ENCODE measurements at places on chromosomes 5 and 9.

GRCh38 chr5:135724617-135725016, 109.8 kb upstream of the SLC25A48 start:
- no peak for DNase-seq

DNA sequence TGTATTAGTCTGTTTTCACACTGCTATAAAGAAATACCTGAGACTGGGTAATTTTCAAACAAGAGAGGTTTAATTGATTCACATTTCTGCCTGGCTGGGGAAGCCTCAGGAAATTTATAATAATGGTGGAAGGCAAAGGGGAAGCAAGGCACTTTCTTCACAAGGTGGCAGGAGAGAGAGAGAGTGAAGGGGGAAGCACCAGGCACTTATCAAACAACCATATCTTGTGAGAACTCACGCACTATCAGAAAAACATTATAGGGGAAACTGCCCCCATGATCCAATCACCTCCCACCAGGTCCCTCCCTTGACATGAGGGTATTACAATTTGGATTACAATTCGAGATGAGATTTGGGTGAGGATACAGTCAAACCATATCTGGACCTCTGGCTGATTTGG, 34.7 kb downstream of the ADRB2 start:
- no peak for DNase-seq

DNA sequence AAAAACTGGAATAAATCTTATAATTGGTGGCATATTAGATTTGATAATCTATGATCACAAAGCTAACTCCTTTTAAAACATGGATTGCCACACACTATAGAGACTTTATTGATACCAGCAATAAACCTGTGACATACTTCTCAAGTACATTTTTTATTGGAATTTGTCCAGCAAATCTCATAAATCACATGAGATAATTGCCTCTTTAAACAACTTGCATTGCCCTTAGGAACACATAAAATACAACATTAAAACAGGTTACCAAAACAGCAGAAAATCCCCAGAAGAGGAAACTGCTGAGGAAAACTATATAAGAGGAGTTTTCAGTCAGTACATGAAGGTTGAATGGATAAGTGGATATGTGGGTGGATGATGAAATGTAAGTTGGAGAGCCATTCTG, 124.6 kb downstream of the SNCAIP start:
- no peak for DNase-seq

DNA sequence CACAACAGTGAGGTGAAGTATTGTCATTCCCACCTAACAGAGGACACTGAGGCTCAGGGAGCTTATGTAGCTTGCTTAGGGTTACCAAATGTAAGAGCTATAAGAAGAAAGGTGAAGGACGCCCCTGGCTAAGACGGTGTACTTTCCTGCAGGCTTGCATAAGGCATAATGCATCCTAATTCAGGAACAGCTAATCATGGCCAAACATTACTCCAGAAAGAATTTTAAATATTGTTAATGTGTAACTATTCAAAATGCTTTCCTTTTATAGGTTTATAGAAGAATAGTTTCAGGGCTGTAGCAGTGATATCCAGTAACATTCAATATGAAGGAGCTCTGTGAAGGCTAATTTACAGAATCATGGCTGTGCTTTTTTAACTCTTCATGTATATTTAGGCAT, 479.1 kb downstream of the BNC2 start:
- no peak for DNase-seq

- peak; percentile 93 for DNase-seq
Measured at GRCh38 chr9:34651876-34652601, at the start of gene IL11RA. Gene IL11RA, plus strand, starts transcription at chr9:34652185. Its CDS starts 3,033 bp downstream, at chr9:34655218.

GRCh38 chr9:77978086-77978781, 53.4 kb downstream of the GNAQ start:
- no peak for DNase-seq

- DNase-seq, result no peak
Measured at GRCh38 chr5:157463621-157464518, 3.9 kb downstream of the NIPAL4 start.

DNA sequence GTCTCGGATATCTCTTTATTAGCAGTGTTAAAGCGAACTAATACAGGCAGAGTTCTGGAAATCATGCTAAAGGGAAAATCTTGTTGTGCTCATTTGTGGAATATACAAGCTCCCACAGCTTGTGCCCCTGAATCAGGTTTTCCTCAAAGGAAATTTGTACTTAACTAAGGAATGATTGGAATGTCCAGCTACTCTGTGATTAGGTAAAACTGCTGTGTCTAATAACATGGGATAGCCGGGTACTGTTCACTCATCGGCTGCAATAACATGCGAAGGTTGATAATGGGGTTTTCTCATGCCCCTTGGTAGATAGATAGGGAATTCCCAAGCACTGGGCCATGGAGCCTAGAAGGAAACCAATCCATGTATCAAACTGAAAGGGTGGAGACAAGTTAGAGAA, 306.7 kb downstream of the NR2F1-AS1 start:
- DNase-seq, result no peak

DNA sequence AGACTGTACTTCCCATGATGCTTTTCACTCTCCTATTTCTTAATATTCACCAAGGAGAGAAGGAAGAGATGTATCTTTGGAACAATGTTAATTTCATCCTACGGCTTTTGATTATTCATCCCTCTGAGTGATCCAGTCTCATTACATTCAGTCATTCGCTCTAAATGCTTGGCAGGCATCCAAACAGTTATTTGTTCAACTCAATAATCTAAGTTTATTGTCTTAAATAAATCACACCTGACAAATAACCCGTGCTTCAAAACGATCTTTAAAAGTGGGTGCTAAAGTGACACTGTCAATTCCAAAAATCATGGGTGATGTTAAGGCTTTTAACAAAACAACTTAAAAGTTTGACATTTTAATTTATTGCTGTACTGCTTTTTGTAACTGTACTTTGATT, 233.1 kb downstream of the RASEF start:
- no peak for DNase-seq

- no peak for DNase-seq
Measured at GRCh38 chr9:130815242-130815808, 19.7 kb upstream of the ABL1 start.

DNA sequence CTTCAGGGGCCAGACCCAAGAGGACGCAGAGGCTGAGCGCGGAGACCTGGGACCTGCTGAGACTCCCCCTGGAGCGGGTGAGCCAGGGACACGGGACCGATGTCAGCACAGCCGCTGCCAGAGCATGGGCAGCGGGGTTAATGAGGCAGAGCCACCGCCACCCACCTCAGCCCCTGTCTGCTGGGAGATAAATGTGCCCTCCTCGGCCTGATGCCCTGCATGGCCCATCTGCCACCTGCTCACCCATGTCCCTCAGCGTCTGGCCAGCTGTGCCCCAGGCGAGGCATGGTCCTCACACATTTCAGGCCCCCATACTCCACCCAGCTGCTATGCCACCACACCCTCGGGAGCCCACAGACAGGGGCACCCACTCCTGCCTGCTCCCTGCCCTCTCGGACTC, 14.9 kb downstream of the DNLZ start:
- no peak for DNase-seq

- DNase-seq, result no peak
Measured at GRCh38 chr5:68565427-68565826, 349.9 kb downstream of the PIK3R1 start.

- DNase-seq, result no peak
Measured at GRCh38 chr9:35335164-35335563, 154.7 kb upstream of the RUSC2 start.

DNA sequence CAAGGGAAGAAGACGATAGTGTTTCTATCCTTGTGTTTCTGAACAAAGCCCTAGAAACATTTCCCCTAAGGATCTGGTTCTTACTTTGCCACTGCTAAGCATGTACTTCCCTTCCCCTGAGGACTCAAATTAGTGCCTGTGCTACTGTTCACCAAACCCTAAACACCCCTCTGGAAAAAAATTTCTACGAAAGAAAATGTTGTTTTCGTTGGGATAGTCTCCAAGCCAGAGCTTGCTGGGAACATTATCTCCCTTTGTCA, 294.6 kb downstream of the BNC2 start:
- DNase-seq, result no peak

GRCh38 chr9:98738741-98739140, 30.0 kb upstream of the GABBR2 start:
- no peak for DNase-seq

GRCh38 chr5:125142458-125142857, 396.0 kb upstream of the ZNF608 start:
- DNase-seq, result no peak

DNA sequence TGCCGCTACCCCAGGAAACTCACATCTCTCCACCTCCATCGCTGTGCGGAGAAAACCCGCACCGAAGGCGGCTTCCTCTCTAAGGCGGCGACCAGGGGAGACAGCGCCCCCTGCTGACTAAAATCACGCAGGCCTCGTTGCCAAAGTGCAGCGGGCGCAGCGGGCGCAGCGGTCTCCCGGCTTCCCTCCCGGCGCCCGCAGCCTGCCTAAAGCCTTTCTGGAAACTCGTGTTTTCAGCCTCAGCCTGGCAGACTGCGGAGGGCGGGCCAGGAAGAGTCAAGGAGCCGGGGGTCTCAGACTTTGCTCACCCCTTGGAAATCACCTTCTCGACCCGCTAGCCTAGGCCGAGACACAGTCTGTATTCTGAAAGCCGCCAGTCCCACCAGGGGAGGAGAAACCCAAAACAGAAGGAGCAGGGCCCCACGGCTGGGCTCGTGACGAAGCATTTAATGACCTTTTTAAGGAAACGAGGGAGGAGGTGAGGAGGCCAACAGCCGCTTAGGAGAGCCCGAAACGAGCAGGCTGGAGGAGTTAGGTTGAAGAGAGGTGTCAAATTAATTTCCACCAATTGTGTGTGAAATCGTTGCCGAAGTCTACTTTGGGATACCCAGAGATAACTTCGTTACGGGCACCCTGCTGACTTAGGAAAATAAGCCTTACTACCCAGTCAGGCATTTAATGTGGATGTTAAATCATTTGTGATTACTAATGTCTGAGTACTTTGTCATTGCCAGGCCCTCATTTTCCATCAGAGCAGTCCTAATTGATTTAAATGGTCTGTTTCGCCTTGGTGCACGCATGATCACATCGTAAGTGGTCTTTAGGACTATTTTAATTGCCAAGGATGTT, 7.3 kb upstream of the FOXB2 start:
- peak; percentile 87 for DNase-seq

GRCh38 chr5:72760259-72760658, 56.2 kb upstream of the TNPO1 start:
- DNase-seq, result no peak

DNA sequence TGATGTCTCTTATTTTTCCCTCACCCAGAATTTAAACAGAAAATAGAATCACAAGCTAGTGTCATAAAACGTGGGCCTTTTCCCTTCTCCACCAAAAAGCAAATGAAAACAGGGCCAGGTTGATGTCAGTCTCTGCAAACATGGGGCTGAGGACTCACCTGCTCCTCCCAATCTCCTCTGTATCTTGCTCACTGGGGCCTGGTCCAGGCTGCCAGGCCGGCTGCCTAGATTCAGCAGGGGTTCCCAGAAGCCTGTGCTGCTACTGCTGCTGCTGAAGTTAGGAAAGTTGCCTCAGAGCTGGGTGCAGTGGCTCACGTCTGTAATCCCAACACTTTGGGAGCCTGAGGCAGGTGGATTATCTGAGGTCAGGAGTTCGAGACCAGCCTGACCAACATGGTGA, 84.3 kb downstream of the PCDH1 start:
- DNase-seq, result no peak

DNA sequence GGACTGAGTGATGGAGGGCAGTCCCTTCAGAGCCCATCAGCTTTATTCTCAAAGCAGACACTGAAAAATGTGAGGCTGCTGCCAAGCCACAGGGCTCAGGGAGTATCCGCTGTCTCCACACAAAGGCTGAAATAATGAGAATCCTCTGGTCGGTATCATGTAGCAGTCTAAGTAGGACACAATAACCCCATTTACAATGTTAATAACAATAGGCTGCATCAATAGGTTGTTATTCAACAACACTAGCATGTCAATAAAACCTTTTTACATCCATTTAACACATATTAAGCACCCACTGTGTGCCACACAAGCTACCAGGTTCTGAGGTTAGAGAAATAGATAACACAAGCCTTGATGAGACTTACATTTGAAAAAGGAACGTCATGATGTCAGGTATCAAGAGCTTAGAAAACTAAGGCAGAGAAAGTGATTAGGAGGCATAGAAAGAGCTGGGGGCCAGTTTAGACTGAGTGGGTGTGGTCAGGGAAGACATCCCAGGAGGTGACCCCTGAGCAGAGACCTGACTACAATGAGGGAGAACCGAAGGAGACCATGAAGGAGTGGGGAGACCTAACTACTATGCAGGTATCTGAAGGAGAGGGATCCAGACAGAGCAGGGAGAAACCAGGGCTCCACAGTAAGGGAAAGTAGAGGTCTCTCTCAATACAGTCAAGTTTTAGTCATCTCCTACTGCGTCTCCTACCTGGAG, 140.1 kb upstream of the GRIA1 start:
- DNase-seq, result no peak

- no peak for DNase-seq
Measured at GRCh38 chr5:116013936-116014335, 18.3 kb upstream of the ARL14EPL start.

DNA sequence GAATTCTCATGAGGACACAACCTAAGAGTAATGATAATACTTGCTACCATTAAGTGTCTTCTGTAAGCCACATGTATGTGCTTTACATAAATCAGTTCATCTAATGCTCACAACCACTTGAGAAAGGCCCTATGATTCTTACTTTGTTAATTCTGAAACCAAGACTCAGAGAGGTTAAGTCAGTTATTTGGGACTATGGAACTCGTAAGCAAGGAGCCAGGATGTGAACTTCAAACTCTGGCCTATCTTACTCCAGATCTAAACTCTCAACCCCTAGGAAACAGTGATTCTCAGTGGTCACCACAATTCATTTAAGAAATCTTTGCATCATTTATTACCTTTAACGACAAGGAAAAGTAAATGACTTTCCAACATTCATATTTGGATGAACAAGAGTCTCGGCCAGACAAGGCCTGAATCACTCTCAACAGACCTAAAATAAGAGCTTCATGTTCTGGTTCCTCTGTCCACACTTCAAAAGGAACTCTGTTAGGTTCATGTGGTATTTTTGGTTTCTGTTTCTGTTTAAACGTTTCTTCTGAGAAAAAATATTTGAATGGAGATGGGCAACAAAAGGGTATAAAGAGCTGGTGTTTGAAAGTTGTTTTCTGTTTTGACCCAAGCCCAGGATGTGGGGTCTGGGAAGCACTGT, 104.8 kb downstream of the LPAR1 start:
- DNase-seq, result no peak

DNA sequence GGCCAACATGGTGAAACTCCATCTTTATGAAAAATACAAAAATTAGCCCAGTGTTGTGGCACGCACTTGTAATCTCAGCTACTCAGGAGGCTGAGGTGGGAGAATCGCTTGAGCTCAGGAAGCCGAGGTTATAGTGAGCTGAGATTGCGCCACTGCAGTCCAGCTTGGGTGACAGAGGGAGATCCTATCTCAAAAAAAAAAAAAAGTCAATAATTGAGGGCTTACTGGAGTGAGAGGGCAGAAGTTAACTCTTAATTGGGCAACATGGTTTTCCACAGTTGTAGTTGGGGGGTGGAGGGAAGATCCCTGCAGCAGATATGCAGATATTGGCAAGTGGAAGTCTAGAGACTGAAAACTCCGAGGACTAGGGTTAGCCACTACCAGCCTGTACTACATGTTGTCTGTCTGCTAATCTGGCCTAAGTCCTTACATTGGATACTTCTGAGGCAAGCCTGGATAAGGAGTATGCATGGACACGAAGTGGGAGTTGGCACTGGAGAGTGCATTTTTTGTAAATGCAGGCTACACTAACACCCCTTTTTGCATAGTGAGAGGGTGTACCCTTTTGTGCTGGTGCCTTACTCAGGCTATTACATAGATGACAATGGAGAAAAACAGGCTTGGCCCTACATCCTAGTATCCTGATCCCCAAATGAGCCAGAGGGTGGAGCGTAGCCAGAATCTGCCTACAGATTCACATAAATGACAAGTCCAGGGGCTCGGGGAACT, 89.0 kb upstream of the NIPBL start:
- no peak for DNase-seq
